Stimulated activated CD4-positive, alpha-beta T cell treated with anti-CD3 and anti-CD28 coated beads, Interleukin-4, amount 100 ng/mL, for 4 hours (primary cell): ENCODE measurements at places on chromosomes 2 and 18.

- DNase-seq: no peak
Measured at GRCh38 chr18:59005262-59005661, 134.4 kb upstream of the SEC11C start.

DNA sequence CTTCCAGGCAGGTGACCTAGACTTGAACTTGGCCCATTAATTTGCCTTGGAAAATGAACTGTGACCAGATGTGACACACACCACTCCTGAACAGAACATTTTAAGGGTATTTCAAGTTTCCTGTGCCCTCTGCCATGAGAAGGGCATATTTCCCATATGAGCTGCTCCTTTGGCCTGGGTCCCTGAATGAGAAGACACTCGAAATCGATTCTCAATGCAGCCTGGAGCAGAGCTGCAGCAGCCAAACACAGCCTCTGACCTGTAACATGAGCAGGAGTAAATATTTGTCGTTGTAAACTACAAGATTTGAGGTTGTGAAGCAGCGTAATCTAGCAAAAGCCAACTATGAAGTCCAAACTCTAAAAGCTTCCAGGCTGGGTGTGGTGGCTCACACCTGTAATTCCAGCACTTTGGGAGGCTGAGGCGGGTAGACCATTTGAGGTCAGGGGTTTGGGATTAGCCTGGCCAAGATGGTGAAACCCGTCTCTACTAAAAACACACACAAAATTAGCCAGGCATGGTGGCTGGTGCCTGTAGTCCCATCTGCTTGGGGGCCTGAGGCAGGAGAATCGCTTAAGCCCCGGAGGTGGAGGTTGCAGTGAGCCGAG lies 30.1 kb upstream of the SOS1 start:
- DNase-seq: no peak

DNA sequence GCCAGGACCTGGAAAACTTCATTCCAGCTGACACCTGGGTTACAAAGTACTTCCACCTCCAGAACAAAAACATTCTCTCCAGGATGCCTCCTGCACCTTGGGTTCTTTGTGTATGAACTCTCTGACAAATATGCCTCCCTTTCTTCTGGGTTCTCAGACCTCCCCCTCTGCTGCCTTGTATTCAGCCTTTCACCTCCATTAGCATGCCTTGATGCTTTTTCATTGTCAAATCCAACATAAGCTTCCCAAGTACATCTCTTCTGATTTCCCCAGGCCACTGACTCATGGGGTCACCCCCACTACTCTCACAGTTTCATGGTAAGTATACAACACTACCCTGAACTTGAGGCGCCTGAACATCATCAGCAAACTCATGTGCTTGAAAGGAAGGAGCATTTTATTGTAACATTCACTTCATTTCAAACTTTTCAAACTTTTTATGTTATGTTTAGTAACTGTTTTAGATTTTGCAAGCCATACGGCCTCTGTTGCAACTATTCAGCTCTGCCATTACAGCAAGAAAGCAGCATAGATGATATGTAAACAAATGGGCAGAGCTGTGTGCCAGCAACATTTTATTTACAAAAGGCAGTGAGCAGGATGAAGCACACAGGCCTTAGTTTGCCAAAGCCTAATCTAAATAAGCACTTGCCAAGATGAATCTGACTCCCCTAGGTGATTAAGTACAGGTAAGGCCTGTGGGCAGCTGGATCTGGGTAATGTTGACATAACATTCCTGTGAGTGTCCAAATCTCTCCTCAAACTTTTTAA lies 32.5 kb upstream of the MRPS9 start:
- DNase-seq: no peak

- DNase-seq: no peak
Measured at GRCh38 chr18:13305301-13305700, 86.7 kb downstream of the LDLRAD4 start.

- DNase-seq: no peak
Measured at GRCh38 chr18:33596178-33596854, 18.3 kb downstream of the ASXL3 start.

DNA sequence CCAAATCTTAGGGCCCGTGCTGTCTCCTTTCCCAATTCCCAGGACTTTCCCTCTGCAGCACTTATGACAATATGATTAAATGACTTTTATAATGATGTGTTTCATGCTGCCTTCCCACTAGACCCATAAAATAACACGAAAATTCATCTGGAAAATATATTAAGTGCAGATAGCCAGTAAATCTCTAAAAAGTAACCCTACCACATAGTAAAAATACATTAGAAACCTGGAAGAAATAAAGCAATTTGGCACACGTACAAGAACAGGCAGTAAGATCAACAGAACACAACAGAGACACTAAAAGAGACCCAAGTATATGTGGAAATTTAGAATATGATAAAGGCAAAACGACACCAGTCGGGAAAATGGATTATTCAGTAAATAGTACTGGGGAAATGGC lies 30.2 kb upstream of the POMC start:
- no peak for DNase-seq

- no peak for DNase-seq
Measured at GRCh38 chr2:164257742-164258141, 363.5 kb downstream of the GRB14 start.

GRCh38 chr2:19158211-19158610 lies 200.2 kb downstream of the OSR1 start:
- DNase-seq: no peak

DNA sequence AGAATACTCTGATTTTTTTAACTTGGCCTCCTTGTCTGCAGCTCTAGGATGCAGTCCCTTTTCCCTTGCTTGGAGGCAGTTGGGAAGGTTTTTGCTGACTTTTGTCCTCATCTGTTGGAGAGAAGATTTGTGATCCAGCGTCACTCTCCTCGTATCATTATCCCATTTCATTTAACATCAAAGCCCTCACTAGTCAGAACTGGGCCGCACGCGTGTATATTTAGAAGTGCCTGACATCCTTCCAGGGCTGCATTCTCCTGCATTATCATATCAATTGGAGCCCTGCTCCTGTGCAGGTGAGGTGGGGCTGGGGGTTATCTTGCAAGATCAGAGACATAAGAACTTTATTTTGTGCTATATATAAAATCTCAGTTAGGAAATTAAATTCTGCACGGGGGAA lies 435.1 kb upstream of the HS6ST1 start:
- DNase-seq: no peak

DNA sequence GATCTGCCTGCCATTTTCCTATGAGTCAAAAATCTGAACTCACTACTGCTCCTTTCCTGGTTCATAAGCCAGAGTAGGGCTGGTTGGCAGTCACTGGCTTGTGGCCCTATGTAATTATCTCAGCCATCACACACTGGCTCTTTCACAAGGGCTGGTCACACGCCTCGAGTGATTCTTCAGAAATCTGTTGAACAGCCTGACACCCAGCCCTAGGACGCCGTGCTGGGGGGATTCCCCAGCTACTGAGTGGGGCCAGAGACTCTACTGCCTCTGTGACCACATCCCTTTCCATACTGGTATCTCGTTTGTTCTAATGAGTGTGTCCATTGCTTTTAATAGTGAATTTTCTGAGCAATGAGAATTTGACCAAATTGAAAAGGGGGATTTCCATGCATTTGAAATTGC lies 45.8 kb upstream of the RBM44 start:
- no peak for DNase-seq
